ENCODE measurements at places on chromosomes 6 and 20.

DNA sequence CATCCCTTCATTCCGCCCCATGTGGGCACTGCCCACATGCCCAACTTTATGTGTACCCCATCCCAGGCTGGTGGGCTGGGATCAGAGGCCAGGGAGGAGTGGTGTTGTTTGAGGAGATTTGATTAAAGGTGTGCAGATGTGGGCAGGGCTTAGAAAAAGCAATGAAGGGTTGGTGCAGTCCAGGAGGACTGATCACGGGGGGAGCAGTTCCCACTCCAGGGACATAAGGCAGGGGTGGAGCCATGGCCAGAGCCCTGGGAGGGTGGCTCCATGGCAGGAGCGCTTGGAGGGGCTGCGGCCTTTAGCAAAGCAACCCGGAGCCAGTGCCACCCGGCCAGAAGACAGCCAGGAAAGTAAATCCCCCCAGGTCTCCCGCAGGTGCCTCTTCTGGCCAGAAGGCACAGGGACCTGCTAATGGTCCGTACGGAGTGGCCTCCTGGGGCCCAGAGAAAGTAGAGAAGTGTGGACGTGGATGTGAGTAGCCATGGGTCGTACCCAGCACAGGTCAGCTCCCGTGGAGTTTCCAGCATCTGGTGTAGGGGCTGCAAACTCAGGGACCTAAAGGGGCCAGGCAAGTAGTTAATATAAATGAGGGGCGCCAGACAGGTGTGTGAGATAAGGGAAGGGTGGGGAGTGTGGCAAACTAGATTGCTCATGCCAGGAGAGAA is 62.1 kb upstream of the APCDD1L start:
- no peak for DNase-seq

GRCh38 chr6:79425589-79426311 is 111.5 kb downstream of the LCA5 start:
- DNase-seq: no peak

DNA sequence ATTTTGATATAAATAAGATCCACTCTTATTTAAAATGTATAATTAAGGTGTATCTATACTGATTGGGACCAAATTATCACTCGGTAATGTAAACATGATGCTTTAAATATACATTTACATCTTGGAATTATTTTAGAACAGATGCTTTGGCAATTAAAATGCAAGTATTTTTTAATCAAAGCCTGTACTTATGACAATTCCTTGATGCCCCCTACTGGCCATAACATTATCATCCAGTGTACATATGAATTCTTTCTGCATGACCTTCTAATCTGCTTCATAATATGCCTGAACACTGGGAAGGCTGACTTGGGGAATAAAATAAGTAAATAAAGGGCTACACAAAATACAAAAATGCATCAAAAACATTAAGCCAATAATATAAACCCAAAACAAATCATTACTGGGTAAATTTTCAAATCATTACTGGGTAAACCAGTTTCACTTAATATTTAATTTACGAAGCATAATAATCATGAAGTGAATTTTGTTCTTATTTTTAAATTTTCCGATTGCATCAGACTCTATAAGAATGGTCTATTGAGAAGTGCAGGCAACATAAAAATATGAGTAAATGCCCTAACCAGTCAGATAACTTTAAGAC is 65.1 kb downstream of the CGA start:
- DNase-seq: peak; percentile 53

- DNase-seq: no peak
Observed at GRCh38 chr20:29741894-29742698, 1515.4 kb upstream of the DEFB115 start.

DNA sequence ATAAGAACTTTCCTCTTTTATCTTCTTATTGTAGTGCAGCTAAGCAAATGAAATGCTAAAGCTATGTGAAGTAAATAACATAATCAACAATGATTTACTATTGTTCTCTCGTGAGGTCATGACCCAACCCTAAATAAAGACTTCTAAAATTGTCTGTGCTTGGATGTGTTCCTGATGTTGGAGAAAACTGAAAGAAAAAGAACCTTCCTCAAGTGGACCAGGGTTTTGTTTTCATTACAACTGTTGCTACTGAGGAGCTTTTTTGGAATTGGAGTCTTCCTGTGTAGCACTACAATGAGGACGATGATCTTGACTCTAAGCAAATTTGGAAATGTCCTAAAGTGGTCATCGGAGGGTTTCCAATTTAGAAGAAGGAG is 59.7 kb upstream of the SUPT3H start:
- DNase-seq: no peak

DNA sequence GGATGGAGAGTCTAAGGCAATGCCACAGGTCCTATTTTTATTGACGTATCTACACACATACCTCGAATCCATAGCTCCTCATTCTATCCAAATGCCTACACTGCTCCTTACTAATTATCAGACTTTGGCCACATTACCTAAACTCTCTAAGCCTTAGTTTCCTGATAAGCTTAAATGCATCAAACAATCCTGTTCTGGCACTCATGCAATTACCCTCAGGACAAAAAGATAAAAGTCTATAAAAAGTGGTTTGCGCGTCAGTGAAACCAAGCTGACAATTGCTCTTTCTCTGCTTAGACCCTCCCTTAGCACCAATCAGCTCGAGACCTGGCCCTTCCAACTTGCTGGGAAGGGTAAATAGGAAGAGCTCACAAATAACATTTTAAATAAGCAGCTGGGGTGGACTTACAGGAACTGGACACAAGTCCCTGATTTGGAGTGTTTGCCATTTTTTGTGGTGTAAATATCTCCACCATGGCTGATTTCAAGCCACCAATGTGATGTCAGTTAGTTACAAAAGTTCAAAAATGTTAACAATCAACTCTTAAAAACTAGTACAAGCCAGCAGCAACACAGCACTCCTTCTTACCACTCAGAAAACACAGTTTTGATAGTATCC is 7.2 kb upstream of the PLEKHG1 start:
- DNase-seq: no peak

- DNase-seq: no peak
Observed at GRCh38 chr20:3923818-3924217, 34.6 kb downstream of the PANK2 start.

- peak; percentile 18 for DNase-seq
Observed at GRCh38 chr6:106591111-106591825, 38.0 kb downstream of the RTN4IP1 start.

DNA sequence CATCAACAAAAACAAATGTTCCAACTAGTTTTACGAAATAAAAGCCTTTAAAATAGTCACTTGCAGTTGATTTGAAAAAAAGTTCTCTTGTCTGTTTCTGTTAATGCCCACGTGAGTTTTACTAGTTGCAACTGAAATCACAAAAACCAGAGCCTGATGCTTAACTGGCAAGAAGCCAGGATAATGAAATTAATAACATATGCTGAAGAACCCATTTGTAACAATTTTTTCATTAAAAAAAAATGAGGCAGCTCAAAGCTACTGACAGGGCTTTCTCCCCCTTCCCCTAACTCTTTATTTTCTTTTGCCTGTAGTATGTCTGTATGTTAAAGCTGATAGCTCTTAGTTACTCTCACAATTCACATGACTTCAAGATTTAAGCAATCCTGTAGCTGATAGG is 132.7 kb upstream of the EYA4 start:
- DNase-seq: peak; percentile 41

DNA sequence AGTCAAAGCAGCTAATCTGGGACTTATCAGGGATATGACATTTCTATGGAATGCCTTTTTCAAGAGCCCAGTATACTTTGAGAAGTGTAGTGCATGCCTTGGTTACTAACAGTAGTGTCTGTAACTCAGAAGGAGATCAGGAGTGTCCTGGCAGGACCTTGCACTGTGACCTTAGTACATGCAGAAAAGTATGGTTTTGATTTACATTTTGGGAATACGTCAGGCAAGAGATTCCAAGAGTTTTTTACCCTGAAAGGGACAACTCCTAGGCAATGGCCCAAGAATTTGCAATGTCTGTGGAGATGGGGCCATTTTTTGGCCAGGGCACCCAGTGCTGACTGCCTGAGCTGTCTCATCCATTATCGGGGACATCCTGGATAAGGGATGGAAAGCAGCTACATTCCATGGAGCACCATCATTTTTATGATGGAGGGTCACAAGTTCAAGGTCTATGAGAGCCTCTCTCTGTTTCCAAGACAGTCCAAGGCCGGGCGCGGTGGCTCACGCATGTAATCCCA is 80.2 kb downstream of the FAM50B start:
- DNase-seq: peak; percentile 70

Data from fibroblast of the conjunctiva (primary cell).